ENCODE measurements at places on chromosomes 7 and 10.
A peak's percentile ranks its signal among the peaks of the same experiment; 100 is the strongest.

DNA sequence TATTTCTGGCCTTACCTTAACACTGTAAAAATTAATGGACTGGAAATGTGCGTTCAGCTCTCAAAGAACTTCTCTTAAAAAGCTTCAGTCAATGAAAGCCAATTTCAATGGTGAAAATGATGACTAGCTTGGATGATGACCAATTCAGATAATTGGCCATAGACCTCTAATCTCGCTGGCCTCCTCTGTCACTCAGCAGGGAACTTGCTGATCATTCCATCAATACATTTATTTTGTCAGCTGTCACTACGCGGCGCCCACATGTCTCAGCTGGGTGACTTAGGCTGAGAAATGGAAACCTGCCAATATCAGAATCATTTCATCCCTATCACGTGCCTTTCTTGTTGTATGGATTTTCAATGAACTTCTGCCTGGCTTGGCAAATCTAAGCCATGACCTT lies 673.0 kb upstream of the AUTS2 start:
- no peak for DNase-seq

DNA sequence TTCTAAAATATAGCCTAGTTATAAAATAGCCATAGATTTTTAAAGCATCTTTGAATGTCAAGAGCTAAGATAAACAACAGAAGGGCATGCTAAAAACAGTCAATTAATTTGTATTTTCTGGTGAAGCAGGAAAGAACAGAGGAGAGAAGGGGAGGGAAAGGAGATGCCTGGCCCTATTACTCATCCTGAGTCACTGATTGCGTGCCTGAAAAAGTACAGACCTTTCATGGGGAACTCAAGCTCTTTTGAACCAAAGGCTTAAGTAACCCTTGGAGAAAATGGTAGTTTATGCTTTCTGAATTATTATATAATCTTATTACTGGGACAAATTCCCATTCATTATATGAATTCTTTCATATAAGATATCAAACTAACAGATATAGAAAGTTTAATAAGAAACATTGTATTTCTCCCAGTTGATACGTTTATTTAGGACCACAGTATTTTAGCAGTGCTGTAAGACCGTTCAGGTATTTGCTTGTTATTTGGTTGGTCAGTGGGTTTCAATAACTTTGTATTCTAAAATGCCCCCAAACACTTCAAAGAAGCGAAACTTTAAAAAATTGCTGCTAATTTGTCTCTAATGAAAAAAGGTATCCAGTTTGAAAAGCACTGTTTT lies 151.3 kb downstream of the HGF start:
- DNase-seq: peak; percentile 64

DNA sequence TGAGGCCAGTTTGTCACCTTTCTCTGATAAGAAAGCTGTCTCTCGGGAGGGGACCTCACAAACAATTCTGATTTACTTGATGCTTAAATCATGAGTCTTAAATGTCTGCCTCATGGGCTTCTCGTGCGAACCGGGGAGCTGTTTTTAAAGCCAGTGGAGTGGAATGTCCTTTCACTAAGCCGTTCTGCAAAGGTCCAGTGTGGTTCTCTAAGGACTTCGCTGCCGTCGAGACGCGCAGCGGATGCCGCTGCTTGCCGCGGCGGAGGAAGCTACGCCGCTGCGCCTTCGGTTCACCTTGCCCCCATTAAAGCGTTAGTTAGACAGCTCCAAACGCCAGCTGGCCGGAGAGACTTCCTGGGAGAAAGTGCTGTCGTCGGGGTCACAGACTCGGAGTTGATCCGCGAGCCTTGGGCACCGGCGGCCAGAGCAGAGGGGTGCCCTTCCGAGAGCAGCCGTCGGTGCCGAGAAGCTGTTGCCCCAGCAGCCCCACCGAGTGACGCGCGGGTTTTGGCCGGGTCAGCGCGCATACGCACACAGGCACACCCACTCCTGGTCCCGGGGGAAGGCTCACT lies 1.3 kb upstream of the HMX3 start:
- DNase-seq: no peak

DNA sequence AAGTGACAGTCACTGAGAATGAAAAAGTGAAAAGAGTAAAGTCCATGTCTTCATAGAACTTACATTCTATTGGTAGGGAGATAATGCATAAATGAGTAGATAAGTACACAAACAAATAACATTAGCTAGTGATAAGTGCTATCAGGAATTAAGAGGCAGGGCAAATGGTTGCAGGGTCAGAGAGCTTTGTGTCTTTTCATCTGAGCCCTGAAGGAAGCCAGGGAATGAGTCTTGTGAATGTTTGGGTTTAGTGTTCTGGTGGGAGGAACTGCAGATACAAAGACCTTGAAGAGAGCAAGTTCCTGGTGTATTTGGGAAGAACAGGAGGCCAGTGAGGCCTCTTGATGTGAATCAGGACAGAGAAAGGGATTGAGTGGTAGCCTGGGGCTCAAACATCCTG lies 183.8 kb downstream of the CTTNBP2 start:
- DNase-seq: no peak

- no peak for DNase-seq
Observed at GRCh38 chr7:14385074-14385473, 395.6 kb upstream of the ETV1 start.

DNA sequence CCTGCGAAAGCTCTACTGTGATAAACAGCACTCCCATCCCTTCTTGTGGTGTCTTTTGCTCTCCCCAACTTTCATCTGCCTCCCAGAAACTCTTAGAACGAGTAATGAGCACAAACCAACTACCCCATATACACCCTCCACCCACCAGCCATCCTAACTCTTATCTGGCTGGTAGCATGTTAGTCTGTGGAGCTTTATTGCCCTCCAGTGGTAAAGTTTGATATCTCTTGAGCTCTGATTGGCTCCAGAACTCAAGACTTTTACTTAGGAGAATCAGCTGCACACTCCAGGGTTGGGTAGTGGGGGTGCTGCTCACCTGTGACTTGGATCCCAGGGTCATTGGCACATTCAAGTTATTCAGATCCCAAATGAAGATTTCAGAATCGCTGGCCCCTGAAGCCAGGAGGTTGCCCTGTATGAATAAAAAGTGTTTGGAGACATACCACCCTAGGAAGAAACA lies 10.9 kb downstream of the SEC31B start:
- peak; percentile 13 for DNase-seq

- no peak for DNase-seq
Observed at GRCh38 chr10:51178634-51179033, 104.3 kb downstream of the PRKG1 start.

DNA sequence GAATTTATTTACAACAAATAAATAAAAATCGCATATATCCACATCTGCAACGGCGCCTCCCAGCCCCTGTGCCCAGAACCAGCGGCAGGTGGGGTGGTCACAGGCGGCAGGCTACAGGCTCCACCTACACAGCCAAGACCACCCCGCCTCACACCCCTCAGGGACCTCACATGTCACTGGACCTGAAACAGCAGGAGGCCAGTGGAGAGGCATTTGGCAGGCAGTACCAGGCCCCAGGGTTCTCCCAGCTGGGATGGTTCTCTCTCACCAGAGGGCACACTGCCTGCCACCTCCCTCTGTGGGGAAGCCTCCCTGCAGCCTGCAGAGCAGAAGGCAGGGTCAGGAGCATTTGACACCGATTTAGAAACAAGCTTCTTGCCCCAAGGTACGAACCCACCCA lies 81.5 kb downstream of the MAD1L1 start:
- no peak for DNase-seq

DNA sequence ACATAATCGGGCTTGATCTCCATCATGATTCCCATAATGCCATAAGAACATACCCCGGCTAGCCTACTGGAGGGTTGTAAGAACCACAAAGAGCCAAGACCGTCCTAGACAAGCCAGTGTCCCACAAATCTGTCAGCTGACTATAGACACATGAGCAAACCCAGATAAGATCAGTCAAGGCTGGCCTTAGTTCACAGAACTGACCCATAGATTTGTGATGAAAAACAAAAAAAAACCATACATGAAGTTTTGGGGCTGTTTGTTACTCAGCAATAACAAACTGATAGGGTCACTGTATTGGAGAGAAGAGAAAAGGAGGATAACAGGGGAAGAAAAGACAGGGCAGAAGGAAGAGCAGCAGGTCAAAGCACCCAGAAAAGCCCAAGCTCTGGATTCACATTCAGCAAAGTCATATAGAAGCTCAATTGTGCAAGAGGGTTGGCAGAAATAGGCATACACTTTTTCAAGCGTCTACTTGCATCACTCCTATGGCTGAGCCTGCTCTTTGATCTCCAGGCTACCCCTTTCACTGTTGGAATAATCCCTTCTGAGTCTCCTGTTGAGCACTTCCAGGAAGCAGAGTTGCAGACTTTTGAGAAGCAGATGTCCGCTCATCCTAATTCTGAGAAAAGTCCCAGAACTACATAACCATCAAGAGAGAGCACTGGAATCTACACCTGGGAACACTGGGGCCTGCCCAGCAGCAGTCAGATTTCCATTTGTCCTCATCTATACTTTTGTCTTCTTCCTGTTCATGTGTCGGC lies 122.0 kb upstream of the HABP2 start:
- no peak for DNase-seq

- no peak for DNase-seq
Observed at GRCh38 chr7:77484785-77485184, 52.3 kb upstream of the PTPN12 start.

DNA sequence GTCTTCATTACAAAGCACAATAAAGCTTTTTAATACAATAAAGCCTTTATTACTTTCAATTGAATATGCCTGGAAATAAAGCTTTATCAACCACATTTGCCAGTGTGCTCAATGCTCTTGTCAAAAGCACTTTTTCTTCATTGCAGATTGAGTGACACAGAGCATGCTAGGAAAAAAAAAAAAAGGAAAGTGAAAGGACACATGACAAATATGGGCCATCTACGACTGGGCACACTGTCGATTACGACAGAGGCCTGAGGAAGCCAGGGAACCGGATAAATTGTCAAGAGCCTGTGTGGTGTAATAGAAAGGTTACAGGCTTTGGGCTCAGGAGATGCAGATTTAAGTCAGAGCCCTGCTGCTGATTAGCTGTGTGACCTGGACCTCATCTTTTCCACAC lies 84.8 kb upstream of the LRGUK start:
- no peak for DNase-seq

- no peak for DNase-seq
Observed at GRCh38 chr10:131088619-131089018, 222.9 kb downstream of the TCERG1L start.

DNA sequence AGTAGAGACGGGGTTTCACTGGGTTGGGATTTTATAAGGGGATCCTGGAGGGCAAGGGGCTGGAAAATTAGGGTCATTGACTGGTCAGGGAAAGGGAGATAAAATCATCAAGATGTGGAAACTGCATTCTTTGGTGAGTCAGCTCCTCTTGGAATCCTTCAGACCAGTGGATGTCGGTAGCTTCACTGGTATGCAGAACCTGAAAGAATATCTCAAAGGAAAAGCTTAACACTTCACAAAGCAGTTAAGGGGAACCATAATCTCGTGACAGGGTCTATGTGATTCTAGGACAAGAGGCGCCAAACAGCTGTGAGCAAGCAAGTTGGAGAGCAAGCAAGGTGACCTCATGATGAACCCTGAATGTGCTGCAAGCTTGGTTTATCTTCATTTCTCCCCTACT lies 634.7 kb upstream of the AUTS2 start:
- DNase-seq: peak; percentile 43

GRCh38 chr10:101569323-101569621 lies 18.8 kb downstream of the POLL start:
- no peak for DNase-seq

GRCh38 chr7:134513169-134513752 lies 14.1 kb upstream of the AKR1B10 start:
- DNase-seq: peak; percentile 41

DNA sequence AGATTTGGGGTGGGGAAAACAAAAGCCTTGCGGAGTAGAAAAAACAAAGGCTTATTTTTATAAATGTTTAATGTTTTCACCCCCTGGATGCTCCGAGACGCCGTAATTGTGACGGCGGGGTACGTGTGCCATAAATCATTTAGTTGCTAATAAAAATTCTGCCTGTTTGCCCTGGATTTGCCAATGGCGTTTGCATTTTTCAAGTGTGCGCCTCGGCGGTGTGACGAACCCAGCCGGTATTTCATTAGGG lies 2.5 kb upstream of the TNRC18 start:
- DNase-seq: peak; percentile 35

DNA sequence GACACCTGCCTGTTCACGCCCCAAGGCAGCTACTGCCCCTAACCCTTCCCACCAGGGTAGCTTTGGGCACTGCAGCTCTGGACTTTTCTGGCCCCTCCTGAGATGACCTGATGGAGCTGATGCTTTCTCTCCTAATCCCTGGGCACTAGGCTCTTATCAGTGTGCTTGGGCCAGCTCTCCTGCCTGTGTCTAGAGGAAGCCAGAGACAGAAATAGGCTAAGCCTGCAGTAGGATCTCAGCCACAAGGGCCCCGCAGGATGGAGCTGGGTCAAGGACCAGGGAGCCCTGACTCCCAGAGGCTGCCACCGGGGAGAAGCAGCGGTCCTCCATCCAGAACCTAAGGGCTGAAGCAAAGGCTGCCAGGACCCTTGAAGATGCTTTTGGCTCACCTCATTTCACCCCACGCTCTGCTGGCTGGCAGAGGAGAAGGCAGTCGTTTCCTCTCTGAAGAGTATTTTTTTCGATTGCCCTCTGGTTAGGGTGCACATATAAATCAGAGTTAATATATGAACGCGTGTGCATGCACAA lies 580.8 kb downstream of the GALNT17 start:
- no peak for DNase-seq

GRCh38 chr7:127995881-127996215 lies 35.4 kb downstream of the LRRC4 start:
- no peak for DNase-seq

Data from amniotic stem cell (primary cell).